Ovary (tissue), 10 donors: ENCODE measurements at places on chromosomes 11 and 22. TPM values are rescaled to one million over a fixed set of nuclear protein-coding genes. Genes with fewer than 3 reads are reported as not detected.

OR10G6 gene
- polyA plus RNA-seq = not detected

OR5AS1 gene
- polyA plus RNA-seq = not detected

APOL5 gene
- not detected for polyA plus RNA-seq

PPP2R1B gene
- 9.8 TPM for polyA plus RNA-seq

CDKN1C gene
- polyA plus RNA-seq = 72.3 TPM

GRCh38 chr11:95751515-95751914 lies 38.1 kb downstream of the FAM76B start:
- no peaks in the 10 kb centered on the region for H3K27me3 ChIP-seq
- H3K4me3 ChIP-seq = no peak overlapping the region
- no peak for DNase-seq
- no peaks in the 10 kb centered on the region for H3K4me1 ChIP-seq

DNA sequence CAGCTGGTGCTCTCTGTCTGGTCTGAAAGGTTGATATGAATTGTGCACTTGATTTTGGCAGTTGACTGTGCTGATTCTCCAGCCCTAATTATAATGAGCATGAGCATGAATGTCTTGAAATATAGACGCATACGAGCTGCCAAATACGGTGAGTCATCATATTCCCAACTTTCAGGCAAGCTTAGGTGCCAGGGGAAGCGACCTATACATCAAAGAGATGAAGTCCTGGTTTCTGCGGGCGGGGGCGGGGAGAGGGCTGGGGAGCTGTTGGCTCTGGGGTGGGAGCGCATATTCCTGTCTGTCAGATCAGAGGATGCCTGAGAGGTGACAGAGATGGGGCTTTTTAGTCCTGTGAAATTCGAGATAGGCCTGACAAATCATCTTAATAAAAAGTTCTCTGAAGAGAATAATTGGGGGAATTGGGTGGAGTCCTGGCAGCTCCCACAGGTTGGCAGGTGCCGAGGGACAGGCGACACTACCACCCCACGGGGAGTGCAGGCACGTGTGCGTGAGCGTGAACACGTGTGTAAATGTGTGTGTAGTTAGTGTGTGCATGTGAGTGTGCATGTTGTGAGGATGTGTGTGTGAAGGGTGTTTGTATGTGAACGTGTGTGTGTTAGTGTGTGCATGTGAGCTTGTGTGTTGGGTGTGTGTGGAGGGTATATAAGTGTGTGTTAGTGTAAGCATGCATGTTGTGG lies 865.3 kb downstream of the TBC1D22A start:
- DNase-seq = no peak
- H3K36me3 ChIP-seq = no peaks in the 10 kb centered on the region
- H3K4me3 ChIP-seq = no peak overlapping the region
- no peaks in the 10 kb centered on the region for H3K4me1 ChIP-seq

GRCh38 chr22:41092847-41093411 lies 537 bp downstream of the EP300 start:
- H3K4me1 ChIP-seq = peaks cover 7% of the 10 kb centered on the region
- peak overlapping the region; percentile 91 for H3K4me3 ChIP-seq
- H3K27ac ChIP-seq = peak overlapping the region; percentile 100
- no peak for DNase-seq
- no peaks in the 10 kb centered on the region for H3K27me3 ChIP-seq
